ENCODE measurements at places on chromosomes 11 and 22.

DNA sequence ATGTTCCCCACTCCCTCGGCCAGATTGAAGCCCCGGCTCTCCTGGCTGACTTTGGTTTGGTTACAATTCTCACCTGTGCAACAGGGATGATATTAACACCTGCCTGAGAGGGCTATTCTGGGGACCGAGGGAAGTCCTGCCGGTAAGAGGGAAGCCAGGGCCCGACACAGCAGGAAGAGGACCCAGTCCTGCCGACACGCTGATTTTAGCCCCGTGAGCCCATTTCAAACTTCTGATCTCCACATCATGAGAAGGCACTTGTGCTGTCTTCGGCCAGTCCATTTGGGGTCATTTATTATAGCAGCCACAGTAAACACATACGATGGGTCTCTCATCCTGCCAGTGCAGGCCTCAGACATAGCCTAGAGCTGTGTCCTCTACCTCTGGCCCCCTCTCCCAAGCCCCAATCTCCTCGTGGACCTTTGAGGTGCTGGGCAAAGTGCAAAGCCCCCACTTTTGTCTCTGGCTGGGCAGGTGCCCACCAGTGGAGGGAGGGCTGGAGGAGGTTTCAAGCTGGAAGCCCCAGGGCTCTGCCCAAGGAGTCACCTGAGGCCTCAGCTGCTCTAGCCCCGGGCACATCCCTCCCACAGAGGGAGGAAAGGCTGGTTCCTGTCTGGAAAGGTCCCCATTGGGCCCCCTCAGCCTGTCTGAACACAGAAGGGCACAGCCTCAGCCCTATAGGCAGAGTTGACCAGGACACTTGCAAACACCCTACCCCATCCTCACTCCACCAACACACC, 59.1 kb upstream of the FGF3 start:
- no peak for DNase-seq

- no peak for DNase-seq
Observed at GRCh38 chr11:12097219-12097618, 13.2 kb upstream of the MICAL2 start.

DNA sequence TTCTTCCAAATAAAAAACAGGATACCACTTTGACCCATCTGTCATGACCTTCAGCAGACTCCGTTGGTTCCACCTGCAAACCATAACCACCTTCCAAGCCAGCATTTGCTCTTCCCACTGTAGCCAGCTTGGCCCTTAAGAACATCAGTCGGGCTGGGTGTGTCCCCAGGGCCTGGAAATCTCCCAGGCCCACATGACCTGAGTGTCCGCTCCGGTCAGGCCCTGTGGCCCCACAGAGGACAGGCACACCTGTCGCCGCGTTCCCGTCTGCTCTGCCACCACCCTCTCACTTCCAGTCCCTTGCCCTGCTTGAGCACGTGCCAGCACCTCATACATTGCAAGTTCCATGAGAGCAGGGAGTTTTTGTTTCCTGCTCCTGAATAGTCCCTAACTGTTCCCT, 65.7 kb upstream of the PITPNB start:
- no peak for DNase-seq

GRCh38 chr11:10743354-10744000, 7.6 kb upstream of the CTR9 start:
- DNase-seq = peak; percentile 74

GRCh38 chr11:117929916-117930570, 841 bp upstream of the TMPRSS13 start:
- no peak for DNase-seq

DNA sequence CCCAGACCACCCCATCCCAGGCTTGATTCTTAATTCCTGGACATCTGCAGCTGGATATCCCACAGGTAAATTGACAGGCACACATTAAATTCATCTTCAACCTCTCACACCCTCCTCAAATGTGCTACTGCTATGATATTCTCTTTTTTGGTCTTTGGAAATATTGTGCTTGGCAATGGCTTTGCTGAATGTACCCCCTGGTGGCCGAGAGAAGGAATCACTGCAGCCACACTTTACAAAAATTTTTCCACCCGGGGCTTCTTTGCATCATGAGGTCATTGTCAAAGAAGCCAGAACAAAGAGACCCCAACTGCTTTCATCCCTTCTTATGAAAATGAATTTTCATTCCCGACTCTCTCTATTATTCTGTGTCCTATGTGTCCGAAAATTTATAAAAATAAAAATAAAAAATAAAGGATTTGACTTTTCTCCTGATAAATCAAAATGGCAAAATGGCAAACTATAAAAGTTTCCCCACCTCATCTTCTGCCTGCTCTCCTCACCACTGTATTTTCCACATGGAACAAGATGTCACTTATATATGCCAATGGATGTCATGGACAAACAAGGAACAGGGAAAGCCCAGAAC, 15.0 kb upstream of the CYB5R2 start:
- peak; percentile 38 for DNase-seq

- no peak for DNase-seq
Observed at GRCh38 chr11:45216901-45217300, 69.2 kb downstream of the SYT13 start.

GRCh38 chr11:64539239-64539638, 51.8 kb upstream of the SLC22A12 start:
- no peak for DNase-seq

- DNase-seq = no peak
Observed at GRCh38 chr22:29145321-29146072, 60.2 kb upstream of the EMID1 start.

DNA sequence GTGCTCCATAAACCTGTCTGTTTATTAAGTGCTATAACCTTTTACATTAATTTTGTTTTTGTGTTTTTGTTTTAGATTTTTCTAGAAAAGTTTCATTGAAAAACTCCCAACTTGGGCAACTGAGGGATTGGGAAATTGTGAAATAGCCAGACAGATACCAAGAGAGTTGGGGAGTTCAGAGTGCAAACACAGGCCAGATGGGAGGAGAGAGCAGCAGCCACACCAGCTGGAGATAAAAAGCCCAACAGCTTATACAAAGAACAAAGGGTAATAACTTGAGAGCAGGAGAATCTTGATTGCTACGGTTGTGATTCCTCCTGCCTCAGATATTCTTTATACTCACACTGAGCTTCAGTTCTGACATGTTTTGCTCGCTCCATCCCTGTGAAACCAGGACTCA, 1642.2 kb downstream of the LRRC4C start:
- DNase-seq = no peak

- no peak for DNase-seq
Observed at GRCh38 chr11:86692317-86692716, 19.9 kb upstream of the ME3 start.

- no peak for DNase-seq
Observed at GRCh38 chr22:41951898-41952474, at the start of gene SMIM45. SMIM45 (plus strand) TSS chr22:41952150.

DNA sequence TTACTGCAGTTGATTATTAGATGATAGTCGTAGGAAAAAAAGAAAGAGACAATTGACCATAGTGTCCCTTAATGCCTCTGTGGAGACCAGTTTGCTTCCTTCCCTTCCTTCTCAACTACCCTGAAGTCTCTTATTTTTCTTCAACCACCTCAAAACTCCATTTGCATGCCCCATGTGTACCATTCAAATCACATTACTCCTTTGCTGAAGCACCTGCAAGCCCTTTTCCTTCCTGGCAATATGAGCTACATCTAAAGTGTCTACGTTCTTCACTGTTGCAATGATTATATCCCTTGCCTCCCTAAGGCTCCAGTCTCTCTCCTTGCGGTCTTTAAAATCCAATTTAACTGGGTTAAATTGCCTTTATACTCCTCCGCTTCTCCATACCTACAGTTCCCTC, 867.4 kb upstream of the API5 start:
- no peak for DNase-seq

DNA sequence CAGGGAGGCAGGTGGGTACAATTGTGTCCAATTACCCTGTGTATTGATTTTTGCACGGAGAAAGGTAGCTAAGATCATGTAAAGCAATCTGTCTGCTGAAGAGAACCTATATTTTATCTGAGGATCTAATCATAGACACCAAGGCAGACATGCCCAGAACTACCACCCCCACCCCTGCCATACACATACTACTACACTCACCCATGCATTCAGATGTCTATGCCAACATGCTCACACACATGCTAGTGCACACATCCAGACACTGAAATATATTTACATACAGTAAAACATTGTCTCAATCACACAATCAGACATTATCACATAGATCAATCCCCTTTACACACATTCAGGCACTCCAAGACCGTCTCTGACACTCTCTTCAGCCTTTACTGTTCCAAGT, 1.8 kb downstream of the SCN3B start:
- no peak for DNase-seq

- DNase-seq = no peak
Observed at GRCh38 chr22:37943825-37944198, 9.6 kb downstream of the C22orf23 start.

GRCh38 chr11:71433648-71434450, 14.3 kb downstream of the DHCR7 start:
- DNase-seq = no peak

GRCh38 chr11:111441443-111441842, 62.4 kb upstream of the POU2AF1 start:
- DNase-seq = no peak

DNA sequence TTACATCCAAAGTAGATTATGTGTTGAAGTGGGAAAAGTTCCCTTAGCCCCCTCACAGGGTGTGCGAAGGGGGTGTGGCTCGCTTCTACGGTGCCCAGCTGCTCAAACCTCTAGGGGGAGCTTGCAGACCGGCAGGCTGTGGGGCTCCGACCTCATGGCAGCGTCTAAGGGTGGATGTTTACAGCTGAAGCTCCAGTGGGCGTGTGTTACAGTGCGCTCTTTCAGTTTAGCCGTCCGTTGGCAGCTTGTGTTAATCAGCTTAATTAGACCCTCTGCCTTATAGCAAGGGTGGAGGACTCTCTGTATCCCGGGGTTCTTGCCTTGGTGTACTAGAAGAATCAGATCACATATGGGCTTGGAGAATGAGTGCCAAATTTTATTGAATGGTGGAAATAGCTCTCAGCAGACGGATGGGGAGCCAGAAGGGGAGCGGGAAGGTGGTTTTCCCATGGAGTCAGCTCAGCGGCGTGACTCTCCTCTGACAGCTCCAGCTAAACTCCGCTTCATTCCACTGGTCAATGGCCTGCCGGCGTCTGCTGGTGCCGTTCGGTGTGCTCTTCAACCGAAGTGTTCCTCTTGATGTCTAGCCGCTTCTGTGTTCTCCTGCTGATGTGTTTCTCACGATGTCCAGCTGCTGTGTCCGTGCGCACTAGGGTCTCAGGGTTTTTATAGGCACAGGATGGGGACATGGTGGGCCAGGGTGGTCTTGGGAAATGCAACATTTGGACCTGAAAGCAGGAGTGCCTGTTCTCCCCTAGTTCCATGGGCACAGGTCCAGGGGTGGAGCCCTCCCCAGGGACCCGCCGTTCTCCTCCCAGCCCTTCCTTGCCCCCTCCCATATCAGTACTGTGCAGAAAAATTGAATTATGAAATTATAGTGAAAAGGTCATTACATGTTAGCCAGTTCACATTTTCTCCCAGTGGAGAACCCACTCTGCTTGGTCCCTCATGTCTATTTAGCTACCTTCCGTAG, 28.6 kb upstream of the OR10G7 start:
- DNase-seq = no peak

- DNase-seq = no peak
Observed at GRCh38 chr11:4459500-4459899, 10.4 kb downstream of the OR52K2 start.

DNA sequence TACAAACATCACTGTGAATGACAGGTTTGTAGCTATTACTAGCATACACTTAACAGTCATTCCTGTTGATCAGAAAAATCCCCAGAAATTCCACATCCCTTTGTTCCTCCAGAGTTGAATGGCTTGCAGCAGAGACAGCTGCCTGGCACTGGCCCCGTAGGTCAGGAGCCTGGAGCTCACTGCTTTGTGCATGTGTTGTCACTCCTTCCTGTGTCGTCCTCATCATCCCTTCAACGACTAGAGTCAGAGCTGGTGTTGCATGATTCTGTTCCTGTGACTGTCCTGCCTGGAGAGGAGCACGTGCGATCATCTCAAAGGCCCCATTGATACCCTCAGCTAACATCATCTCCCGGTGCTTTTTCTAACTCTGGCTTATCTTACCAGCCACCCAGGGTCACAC, 58.3 kb downstream of the LDLRAD3 start:
- no peak for DNase-seq

- peak; percentile 96 for DNase-seq
Observed at GRCh38 chr11:14519917-14520746, at the start of gene PSMA1. PSMA1 (minus strand) TSS chr11:14520386; CDS start chr11:14520299, 87 bp downstream.

- DNase-seq = peak; percentile 84
Observed at GRCh38 chr22:23180301-23180892, at the start of gene BCR. BCR (plus strand) TSS chr22:23180509; CDS start chr22:23180961, 452 bp downstream.

DNA sequence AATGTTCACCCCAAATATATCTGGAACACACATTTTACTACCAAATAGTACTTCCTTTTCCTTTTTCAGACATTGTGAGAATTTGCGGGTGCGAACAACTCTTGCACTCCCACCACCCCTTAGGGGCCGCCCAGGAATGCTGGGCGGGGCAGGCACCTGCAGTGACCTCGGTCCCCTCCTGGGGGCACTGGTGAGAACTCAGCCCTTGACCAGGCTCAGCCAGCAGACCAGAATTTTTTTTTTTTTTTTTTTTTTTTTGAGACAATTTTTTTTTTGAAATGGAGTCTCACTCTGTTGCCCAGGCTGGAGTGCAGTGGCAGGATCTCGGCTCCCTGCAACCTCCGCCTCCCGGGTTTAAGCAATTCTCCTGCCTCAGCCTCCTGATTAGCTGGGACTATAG, 75.8 kb downstream of the ARHGAP8 start:
- no peak for DNase-seq

GRCh38 chr22:48896766-48897644, 930.7 kb downstream of the BRD1 start:
- DNase-seq = no peak

DNA sequence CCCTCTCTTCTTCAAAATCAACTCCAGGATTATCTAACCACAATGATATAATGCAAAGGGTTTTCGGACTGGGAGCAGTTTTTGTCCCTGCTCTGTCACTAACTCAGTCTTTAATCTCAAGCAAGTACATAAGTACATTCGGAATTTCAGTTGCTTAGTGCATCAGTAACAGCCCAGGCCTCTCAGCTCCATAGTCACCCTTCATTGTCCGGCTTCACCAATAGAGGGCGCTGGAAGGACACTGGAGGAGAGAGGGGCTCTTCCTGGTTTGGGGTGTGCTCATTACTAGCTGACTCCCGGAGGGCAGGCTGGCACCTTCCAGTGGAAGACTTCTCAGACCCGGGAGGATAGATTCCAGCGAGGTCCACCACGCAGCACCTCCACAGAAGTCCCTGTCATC, 90.4 kb upstream of the PDGFD start:
- DNase-seq = peak; percentile 24

DNA sequence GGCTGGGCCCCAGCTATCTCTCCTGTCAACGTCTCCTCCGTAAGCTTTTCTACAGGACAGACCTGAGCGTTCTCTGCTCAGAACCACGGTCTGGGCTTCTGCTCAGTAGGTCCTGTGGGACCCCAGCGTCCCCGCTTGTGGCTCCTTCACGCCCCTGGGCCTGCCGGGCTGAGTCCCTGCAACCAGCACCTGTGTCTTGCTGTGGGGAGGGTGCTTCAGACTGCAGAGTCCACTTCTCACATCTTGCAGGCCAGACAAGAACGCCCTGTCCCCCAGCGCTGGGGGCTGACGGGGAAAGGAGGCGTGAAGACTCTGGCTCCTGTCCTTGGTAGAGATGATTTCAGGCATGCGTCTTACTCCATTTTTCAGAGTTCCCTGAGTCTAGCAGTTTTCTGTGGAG, 1480.8 kb downstream of the BRD1 start:
- no peak for DNase-seq
